Activated naive CD4-positive, alpha-beta T cell treated with anti-CD3 and anti-CD28 coated beads, Interleukin-2, amount 50 U/mL, for 16 hours (primary cell): ENCODE measurements at places on chromosomes 7 and 10.

DNA sequence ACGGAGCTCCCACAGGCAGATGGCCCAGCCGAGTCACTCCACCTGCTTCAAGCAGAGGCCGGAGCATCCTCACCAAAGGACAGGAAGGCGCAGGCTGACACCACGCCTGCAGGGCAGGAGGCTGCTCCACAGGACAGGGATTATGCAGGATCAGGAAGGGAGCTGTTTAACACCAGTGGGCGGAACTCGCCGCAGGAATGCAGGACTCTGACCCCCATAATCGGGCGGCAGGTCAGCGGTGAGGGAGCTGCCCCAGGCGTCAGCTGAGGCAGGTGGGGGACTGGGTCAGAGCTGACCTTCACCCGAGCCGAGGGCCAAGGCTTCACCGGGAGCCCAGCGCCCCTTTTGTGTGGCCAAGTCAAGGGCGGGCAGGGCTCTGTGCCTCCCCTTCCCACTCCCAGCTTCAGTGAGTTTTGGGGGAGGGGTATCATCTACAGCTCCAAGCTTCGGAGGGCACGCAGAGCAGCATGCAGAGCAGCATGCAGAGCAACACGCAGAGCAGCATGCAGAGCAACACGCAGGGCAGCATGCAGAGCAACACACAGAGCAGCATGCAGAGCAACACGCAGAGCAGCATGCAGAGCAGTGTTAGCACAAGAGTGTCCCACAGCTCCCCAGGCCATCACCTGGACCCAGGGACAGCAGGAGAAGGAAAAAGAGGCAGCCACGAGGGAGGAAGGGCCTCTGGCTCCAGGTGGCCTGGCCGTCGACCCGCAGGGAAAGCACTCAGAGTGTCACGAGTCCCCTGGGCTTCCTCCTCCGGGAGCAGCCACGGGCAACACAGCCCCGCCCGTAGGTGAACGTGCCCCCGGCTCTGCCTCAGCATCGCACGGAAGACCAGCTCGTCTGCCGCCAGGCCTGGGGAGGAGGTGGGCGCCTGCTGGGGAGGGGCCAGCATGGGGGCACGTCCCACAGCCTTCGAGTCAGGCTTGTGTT, 151.7 kb upstream of the PPP2R2D start:
- DNase-seq: no peak

DNA sequence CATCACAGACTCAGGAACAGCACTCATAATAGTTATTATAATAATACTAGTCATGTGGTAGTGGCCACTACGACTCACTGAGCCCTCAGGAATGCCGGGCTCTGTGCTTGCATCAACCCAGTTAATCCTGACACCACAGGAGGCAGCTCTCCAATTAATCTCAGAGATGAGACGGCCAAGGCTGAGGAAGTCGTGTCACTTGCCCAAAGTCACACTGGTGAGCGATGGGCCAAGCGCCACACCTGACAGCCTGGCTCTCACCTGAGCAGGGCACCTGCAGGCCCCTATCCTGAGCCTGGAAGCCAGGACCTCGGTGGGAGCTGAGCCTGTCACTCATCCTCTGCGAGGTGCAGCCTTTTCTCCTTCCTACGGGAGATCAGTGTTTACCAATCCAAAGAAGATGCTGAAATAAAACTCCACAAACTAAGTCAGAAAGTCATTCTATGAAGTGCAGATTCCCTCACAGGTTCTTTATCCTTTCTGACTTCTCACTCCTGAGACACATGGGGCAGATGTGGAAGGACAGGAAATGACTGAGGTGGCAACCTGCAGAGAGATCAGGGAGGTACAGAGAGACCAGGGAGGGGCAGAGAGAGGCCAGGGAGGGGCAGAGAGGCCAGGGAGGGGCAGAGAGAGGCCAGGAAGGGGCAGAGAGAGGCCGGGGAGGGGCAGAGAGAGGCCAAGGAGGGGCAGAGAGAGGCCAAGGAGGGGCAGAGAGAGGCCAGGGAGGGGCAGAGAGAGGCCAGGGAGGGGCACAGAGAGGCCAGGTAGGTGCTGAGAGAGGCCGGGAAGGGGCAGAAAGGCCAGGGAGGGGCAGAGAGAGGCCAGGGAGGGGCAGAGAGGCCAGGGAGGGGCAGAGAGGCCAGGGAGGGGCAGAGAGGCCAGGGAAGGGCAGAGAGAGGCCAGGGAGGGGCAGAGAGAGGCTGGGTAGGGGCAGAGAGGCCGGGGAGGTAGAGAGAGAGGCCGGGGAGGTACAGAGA, 38.5 kb downstream of the VIPR2 start:
- no peak for DNase-seq

GRCh38 chr7:4706384-4707216, 24.5 kb downstream of the FOXK1 start:
- no peak for DNase-seq

GRCh38 chr7:88357294-88357693, 50.6 kb upstream of the STEAP4 start:
- DNase-seq: no peak

DNA sequence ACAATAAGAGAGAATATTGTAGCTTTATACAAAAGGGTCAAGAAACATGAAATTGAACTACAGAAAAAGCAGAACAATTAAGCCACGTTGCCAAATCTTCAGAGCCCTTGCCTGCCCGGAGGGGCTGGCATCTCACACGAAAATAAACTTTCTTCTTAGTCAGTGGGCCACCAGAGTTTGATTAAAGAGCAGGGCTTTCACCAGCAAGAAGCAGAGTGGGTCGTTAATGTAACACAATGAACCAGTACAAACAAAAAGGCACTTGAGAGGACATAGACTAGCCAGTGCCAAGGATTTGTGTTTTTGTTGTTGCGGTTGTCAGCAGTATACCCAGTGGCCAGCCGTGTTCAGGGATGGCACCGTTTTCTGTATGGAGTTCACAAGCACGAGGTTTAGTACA, 155.4 kb downstream of the NRP1 start:
- DNase-seq: no peak

DNA sequence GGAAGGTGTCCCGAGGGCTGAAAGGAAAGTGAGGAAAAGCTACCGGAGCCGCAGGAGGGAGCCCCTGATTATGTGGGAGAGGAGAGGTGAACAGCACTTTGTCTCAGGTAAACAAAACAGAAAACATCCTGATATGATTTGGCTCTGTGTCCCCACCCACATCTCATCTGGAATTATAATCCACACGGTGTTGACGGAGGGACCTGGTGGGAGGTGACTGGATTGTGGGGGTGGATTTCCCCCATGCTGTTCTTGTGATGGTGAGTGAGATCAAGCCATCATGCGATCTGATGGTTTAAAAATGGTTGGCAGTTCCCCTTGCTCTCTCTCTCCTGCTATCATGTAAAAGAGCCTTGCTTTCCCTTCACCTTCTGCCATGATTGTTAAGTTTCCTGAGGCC, 3.0 kb downstream of the POLD2 start:
- no peak for DNase-seq

- no peak for DNase-seq
These were observed 15.8 kb downstream of the PLAC9 start for GRCh38 chr10:80148166-80148805.

GRCh38 chr7:70533614-70534013, 598.3 kb upstream of the GALNT17 start:
- no peak for DNase-seq

DNA sequence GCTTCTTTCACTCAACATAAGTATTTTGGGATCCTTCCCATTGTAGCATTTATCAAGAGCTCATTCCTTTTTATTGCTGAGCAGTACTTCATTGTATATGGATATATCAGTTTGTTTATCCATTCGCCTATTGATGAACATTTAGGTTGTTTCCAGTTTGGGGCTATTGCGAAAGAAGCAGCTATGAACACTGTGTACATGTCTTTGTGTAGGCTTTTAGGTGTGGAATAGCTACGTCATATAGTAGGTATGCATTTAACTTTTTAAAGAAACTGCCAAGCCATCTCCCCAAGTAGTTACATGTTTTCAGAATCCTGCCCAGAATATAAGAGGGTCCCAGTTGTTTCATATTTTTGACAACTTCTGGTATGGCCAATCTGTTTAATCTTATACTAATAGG, 468.1 kb downstream of the IPMK start:
- DNase-seq: no peak

- DNase-seq: no peak
These were observed 18.3 kb downstream of the HNRNPA2B1 start for GRCh38 chr7:26182283-26182682.

GRCh38 chr10:109207361-109207760, 716.0 kb downstream of the XPNPEP1 start:
- no peak for DNase-seq

- DNase-seq: no peak
These were observed 56.1 kb upstream of the CAPZA2 start for GRCh38 chr7:116806046-116806944.

GRCh38 chr10:53697038-53697437, 924.5 kb upstream of the MBL2 start:
- DNase-seq: no peak

DNA sequence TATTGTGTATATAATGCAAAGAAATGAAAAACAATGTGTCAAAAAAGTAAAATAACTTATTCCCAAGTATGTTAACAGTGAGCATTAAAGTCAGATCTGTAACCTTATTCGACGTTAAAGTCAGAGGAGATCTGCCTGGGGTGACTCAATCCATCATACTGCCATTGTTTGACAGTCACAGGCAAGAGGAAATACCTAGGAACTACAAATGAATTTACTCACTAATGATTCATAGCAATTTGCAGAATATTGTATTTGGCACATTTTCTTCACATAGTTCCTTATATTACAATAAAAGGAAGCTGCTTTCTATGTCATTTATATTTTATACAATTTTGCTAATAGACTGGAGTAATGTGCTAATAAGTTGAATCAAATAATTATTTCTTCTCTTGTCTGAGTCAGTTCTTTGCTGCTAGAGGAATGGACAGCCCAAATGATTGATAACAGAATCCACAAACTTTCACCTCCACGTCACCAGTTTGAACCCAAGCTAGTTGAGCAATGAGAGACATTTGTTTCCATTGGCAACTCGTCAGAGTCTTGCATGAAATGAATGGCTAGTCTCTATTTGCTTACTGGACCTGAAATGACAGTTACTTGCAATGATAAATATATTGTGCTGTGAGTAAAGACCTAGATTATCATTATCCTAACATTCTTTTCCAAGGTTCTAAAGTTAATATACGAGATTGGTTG, 48.5 kb upstream of the TMEM106B start:
- DNase-seq: no peak

DNA sequence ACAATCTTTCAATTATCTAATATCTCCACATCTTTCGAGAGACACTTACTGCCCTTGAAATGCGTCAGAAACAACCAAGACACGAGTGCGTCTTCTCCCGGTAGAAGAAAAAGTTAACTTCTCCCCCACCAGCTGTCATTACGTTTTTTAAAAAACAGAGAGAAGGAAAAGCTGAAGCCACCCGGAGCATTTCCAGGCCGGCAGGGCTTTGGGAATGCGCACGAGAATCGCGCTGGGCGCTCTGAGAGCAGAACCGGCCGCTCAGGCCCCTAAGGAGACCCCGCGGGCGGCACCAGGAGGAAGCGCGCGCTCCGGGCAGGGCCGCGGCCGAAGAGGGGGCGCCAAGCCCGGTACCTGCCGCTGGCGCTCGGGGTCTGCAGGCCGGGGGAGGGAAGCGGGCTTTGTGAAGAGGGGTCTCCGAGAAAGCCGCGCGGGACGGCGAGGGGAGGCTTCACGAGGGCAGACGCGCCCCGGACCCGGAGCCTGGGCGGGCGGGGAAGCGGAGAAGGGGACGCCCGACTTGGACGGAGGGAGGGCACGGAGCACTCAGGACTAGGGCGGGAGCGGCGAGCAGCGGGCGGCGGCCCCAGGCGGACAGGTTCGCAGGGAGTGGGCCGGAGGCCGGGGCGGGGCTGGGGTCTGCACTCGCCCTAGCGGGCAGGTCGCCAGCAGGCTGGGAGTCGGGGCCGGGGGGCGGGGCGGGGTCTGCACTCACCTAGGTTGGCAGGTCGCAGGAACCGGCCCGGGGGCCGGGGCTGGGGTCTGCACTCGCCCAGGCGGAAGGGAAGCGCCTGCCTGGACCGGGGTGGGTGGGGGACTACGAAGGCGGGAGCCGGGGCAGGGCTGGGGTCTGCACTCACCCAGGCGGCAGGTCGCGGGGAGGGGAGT, 932 bp downstream of the ESYT2 start:
- DNase-seq: no peak

DNA sequence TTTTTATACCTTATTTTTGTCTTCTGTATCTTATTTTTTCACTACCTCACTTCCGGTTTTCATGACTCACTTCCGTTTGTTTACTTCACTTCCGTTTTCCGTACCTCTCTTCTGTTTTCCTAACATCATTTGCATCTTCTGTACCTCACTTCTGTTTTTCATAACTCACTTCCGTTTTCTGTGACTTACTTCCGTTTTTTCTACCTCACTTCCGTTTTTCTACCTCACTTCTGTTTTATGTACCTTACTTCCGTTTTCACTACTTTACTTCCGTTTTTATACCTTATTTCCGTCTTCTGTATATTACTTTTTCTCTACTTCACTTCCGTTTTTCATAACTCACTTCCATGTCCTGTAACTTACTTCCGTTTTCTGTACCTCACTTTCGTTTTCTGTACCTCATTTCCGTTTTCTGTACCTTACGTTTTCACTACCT, 492.5 kb upstream of the AKR1E2 start:
- no peak for DNase-seq

GRCh38 chr10:127990846-127991542, 84.1 kb downstream of the PTPRE start:
- DNase-seq: peak; percentile 67

DNA sequence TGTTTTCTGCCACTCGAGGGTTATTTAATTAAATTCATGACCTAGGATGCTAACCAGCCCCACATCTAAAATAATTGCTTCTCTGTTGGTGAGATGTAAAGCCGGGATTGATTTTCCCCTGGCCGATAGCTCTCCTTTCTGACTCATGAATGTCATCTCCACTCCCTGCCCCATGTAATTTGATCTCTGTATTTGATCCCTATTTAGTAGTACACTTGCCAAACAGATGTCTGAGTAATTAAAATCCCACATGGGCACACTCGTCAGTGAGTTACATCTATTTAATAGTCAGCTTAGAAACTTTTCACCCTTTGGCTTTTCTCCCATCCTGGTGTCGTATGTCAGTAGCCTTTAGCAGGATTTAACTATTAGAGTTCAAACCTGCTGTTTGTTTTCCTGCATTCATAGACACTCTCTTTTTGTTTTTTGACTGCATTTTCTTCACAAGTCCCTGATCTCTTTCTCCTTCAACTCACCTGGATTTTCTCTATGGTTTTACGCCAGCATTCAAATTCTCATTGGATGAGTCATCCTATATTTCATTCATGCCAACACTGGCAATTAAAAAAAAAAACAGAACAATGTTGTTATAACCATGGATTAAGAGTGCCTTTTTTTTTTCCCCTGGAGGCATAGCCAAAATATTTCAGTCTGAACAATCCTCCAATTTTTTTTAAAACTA, 82.7 kb downstream of the SPAG6 start:
- DNase-seq: no peak

GRCh38 chr7:47504551-47505311, 77.2 kb downstream of the TNS3 start:
- no peak for DNase-seq

DNA sequence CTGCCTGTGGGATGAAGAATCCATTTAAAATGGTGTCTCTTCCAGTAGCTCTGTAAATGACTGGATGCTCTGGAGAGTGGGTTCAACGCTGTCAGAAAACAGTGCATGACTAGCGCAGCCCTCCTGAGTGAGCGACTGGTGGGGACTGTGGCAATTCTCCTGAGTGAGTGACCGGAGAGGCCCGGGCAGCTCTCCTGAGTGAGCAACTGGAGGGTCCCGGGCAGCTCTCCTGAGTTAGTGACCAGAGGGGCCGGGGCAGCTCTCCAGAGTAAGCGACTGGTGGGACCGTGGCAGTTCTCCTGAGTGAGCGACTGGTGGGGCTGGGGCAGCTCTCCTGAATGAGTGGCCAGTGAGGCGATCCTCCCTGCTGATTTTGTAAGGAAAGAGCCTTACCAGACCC, 85.5 kb downstream of the WDR37 start:
- DNase-seq: no peak
